Placental epithelial cell (primary cell): ENCODE measurements at places on chromosomes 1 and 21. TPM values are rescaled to one million over a fixed set of nuclear protein-coding genes. Genes with fewer than 3 reads are reported as not detected.

Gene DTL
- total RNA-seq, result 4.3 and 9.8 TPM in 2 replicates

Gene ADAM15
- 110 and 156 TPM in 2 replicates for total RNA-seq

Gene CAPN8
- total RNA-seq, result under 0.01 TPM in 1 of 2 replicates, not detected in the other

Gene TNNI3K
- total RNA-seq, result 2.7 TPM in 1 of 2 replicates, not detected in the other

Gene CD1D
- total RNA-seq, result not detected in 2 replicates

Gene VCAM1
- total RNA-seq, result 0.79 TPM in 1 of 2 replicates, not detected in the other

Gene SHISAL2A
- 0.76 and 1.6 TPM in 2 replicates for total RNA-seq

Gene ANKRD65
- 1.6 and 2.7 TPM in 2 replicates for total RNA-seq

Gene C1QB
- total RNA-seq, result not detected in 2 replicates

Gene GAS5
- total RNA-seq, result 258 and 398 TPM in 2 replicates

Gene SYCP1
- total RNA-seq, result not detected in 2 replicates

Gene SLC25A34
- 0.33 and 0.39 TPM in 2 replicates for total RNA-seq

Gene TNFSF4
- 0.79 and 2.8 TPM in 2 replicates for total RNA-seq

Gene NUP210L
- total RNA-seq, result under 0.01 TPM in 1 of 2 replicates, not detected in the other

Gene INPP5B
- total RNA-seq, result 20.8 and 31.0 TPM in 2 replicates

Gene DHCR24
- total RNA-seq, result 16.5 and 160 TPM in 2 replicates

Gene AMY1B
- total RNA-seq, result not detected in 2 replicates

Gene C1orf141
- not detected in 2 replicates for total RNA-seq

Gene ABCG1
- under 0.01 and 2.8 TPM in 2 replicates for total RNA-seq

Gene MAN1C1
- 0.11 and 0.79 TPM in 2 replicates for total RNA-seq

Gene FMO4
- 4.8 and 5.1 TPM in 2 replicates for total RNA-seq

Gene ERICH3
- total RNA-seq, result not detected in 2 replicates
